HepG2 (cell line): ENCODE measurements at places on chromosomes 4 and X. TPM values are rescaled to one million over a fixed set of nuclear protein-coding genes. Genes with fewer than 3 reads are reported as not detected.

Gene GPR50
- not detected in 2 replicates for polyA plus RNA-seq

Gene GLOD5
- polyA plus RNA-seq = 1.3 and 1.5 TPM in 2 replicates

Gene ADH1B
- 0.05 TPM in 1 of 2 replicates, not detected in the other for polyA plus RNA-seq

Gene RHOXF2B
- polyA plus RNA-seq = not detected in 2 replicates

Gene TSPYL2
- polyA plus RNA-seq = 13.8 and 15.5 TPM in 2 replicates

Gene PSAPL1
- 0.16 and 0.20 TPM in 2 replicates for polyA plus RNA-seq

DNA sequence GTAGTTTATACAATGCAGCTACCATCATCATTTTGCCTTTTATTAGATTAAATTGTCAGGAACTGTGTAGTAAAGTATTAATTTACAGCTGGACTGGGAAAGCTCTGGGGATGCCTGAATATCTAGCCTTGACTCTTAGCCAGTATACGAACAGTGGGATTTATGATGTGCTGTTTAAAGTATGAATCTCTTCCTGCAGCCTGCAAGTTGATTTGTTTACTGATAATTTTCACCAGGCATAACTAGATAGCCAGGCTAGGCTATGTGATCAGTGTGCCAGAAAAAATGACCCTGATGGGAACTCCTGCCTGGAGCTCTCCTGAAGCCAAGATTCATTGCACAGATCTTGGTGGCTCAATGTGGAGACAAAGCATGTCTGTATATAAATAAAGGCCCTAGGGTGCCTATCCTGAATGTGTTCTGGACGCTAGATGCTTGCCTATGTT lies 119.2 kb downstream of the SCLT1 start:
- no peak overlapping the region for H3K27ac ChIP-seq
- H3K4me3 ChIP-seq = no peak overlapping the region
- H3K4me1 ChIP-seq = no peaks in the 10 kb centered on the region

DNA sequence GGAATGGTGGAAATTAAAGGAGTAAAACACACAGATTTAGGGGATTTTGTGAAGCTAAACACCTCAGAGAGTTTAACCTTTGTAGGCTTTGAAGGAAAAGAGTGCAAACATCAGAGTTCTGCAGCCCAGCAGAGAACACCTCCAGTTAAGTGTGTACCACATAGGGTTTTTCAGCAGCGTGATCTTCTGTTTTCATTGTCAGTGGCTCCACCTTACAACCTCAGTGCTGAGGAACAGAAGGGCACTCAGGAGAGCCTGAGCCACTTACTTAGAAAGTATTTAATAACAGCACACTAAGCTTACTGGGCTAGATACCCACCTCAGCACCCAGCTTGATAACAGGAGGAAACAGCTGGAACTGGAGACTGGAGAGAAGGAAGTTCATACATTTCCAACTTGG lies 2.0 kb upstream of the FBXW7 start:
- no peaks in the 10 kb centered on the region for H3K27me3 ChIP-seq
- peaks cover 31% of the 10 kb centered on the region for H3K4me1 ChIP-seq
- H3K27ac ChIP-seq = no peak overlapping the region
- DNase-seq = no peak

DNA sequence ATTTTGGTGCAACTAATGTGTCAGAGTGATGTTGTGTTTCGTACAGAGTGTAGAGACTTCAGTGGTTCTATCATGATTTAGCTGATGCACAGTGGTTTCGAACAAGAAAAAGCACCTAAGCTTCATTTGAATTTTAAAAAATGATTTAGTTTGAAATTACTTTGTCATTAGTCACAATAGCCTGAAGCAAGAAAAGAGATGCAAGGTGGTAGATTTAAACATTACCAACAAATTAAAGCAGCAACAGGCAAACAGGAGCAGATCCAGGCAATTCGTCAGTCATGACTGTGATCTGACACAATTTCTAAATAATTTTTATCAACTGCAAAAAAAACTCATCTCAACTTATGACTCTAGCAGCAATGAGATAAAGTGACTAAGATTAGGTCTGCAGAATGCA lies 24.6 kb upstream of the COX7B2 start:
- 0 out of 2 replicates have a peak, but pooled peaks cover 9% of the 10 kb centered on the region for H3K4me1 ChIP-seq
- H3K27ac ChIP-seq = no peak overlapping the region
- H3K36me3 ChIP-seq = no peaks in the 10 kb centered on the region
- H3K4me3 ChIP-seq = no peak overlapping the region

DNA sequence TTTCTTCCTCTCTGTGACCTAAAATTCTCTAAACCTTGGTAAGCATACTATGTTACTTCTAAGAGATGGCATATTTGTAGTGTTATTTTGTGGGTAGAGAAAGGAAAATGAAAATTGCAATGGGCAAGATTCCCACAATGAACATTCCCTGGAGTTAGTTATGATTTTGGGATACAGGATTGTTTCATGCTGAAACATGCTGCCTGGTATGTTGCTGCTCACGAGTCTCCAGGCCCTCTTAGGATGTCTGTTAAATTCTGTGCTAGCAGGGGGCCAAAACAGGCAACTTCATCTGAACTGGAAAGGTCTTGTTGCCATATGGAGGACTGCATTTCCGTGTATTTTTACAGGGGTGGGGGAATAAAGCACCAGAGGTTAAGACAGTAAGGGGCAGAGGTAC lies 18.9 kb upstream of the MSMO1 start:
- H3K36me3 ChIP-seq = peaks cover 9% of the 10 kb centered on the region; the same call in 1 of the 3 replicates
- no peak overlapping the region for H3K27ac ChIP-seq
- peaks cover 8% of the 10 kb centered on the region for H3K4me1 ChIP-seq
- no peak overlapping the region for H3K4me3 ChIP-seq
- no peaks in the 10 kb centered on the region for H3K27me3 ChIP-seq
- DNase-seq = no peak

DNA sequence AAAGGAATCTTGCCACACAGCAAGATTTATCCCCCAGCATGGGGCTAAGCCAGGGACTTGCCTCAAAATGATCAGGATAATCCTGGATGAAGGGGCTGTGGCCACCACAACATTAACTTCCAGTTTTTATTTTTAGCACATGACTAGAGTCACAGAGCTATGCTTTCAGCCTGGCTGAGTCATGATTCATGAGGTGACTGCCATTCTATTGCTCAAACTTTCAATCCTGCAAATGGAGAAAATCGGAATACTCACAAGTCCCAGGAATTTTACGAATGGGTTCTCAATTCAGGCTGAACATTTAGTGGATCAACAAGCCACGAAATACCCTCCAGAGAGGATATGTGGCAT lies 70.7 kb upstream of the HPGD start:
- no peak for DNase-seq
- H3K4me3 ChIP-seq = no peak overlapping the region
- H3K27ac ChIP-seq = no peak overlapping the region
- no peaks in the 10 kb centered on the region for H3K4me1 ChIP-seq
- H3K27me3 ChIP-seq = no peaks in the 10 kb centered on the region

- no peak overlapping the region for H3K27ac ChIP-seq
- H3K4me3 ChIP-seq = no peak overlapping the region
- no peaks in the 10 kb centered on the region for H3K27me3 ChIP-seq
- peaks cover 1% of the 10 kb centered on the region for H3K36me3 ChIP-seq
- no peaks in the 10 kb centered on the region for H3K4me1 ChIP-seq
Observed at GRCh38 chr4:153367092-153367491, 22.6 kb downstream of the MND1 start.

DNA sequence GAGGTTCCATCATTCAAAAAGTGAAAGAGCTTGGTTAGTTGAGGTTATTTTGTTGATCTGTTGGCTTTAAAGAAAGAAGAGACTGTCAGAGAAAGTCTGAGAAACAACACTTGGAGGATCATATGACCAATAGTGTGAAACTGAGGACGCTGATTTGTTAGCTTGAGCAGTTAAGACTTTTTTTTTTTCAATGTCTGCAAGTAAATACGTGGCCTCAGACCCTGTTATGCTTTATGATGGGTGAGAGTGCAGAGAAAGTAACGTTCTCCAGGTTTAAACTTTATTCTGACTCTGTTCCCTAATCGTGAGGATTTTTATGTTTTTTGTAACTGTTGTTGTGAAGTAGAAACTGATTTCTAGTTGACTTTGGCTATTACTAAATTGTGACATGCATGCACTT lies 45.9 kb downstream of the GAB1 start:
- no peak overlapping the region for H3K27ac ChIP-seq
- H3K4me1 ChIP-seq = peaks cover 58% of the 10 kb centered on the region
- H3K4me3 ChIP-seq = no peak overlapping the region
- DNase-seq = no peak
- no peaks in the 10 kb centered on the region for H3K27me3 ChIP-seq

GRCh38 chr4:153764601-153765368 lies 5.0 kb upstream of the RNF175 start:
- peaks cover 4% of the 10 kb centered on the region; the same call in 1 of the 3 replicates for H3K27me3 ChIP-seq
- H3K4me3 ChIP-seq = no peak overlapping the region
- DNase-seq = no peak
- no peak overlapping the region for H3K27ac ChIP-seq

GRCh38 chr4:4969298-4969697 lies 50.0 kb downstream of the CYTL1 start:
- H3K4me1 ChIP-seq = no peaks in the 10 kb centered on the region
- no peak overlapping the region for H3K27ac ChIP-seq
- H3K27me3 ChIP-seq = peaks cover 1% of the 10 kb centered on the region; the same call in 1 of the 2 replicates
- H3K36me3 ChIP-seq = no peaks in the 10 kb centered on the region
- no peak for DNase-seq
- no peak overlapping the region for H3K4me3 ChIP-seq

- H3K36me3 ChIP-seq = no peaks in the 10 kb centered on the region
- no peak overlapping the region for H3K27ac ChIP-seq
- H3K27me3 ChIP-seq = no peaks in the 10 kb centered on the region; the same call in 1 of the 2 replicates
- no peak overlapping the region; the same call in 1 of the 2 replicates for H3K4me3 ChIP-seq
- no peak for DNase-seq
Observed at GRCh38 chr4:154417373-154417673, 74.3 kb downstream of the DCHS2 start.

DNA sequence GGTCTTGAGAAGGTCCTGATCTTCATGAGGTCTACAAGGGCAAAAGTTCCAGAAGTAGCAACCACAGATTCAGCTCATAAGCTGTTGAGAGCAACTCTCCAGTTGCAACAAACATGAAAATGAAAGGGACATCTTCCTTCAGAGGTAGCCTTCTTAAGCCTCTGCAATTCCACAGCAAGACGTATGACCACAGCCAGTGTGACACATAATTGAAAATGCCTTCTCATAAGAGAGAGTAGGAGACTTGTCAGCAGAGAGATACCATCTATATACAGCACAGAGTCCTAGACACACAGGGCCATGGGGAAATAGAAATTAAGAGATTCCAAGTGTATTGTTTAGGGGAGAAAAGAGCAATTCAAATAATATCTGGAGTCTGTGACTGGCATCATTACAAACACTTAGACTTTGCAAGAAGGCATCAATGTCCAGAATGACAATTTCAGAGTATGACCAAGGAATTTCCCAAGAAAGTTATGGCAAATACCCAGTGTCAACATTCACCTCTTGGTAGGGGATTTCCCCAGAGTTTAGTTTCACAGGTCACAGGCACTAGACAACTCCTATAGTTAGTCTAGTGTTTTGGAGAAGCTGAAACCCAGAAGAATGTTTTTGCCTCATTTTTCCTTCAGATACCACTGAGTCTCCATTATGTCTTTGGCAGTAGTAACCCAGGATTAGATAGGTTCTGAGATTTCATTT lies 340.3 kb downstream of the ZNF674 start:
- H3K4me3 ChIP-seq = no peak overlapping the region
- H3K4me1 ChIP-seq = no peaks in the 10 kb centered on the region
- no peaks in the 10 kb centered on the region for H3K27me3 ChIP-seq
- DNase-seq = no peak
- no peaks in the 10 kb centered on the region for H3K36me3 ChIP-seq
- H3K27ac ChIP-seq = no peak overlapping the region

DNA sequence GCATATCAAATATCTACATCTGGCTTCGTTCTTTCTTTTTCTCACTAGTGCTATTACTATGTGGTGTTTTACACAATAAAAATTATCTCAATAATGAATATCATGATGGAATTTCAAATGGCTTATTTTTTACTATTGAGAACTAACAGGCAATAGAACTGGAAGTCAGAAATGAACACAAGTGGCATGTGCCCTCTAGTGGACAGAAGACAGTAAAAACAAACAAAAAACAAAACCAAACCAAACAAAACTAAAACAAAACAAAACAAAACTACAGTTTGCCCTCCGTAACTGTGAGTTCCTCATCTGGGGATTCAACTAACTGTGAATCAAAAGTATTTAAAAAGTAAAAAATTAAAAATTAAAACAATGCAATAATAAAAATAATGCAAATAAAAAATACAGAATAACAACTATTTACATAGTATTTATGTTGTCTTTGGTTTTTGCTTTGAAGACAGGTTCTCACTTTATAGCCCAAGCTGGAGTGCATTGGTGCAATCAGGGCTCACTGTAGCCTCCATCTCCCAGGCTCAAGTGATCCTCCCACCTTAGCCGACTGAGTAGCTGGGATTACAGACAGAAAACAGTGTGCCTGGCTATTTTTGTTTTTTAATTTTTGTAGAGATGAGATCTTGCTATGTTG lies 195.6 kb upstream of the TACR3 start:
- H3K27ac ChIP-seq = no peak overlapping the region
- H3K36me3 ChIP-seq = no peaks in the 10 kb centered on the region
- peak; percentile 15 for DNase-seq
- no peaks in the 10 kb centered on the region for H3K27me3 ChIP-seq

- H3K4me1 ChIP-seq = no peaks in the 10 kb centered on the region
- H3K27me3 ChIP-seq = no peaks in the 10 kb centered on the region
- H3K4me3 ChIP-seq = no peak overlapping the region
Observed at GRCh38 chr4:159677521-159677920, 574.6 kb downstream of the RAPGEF2 start.

GRCh38 chr4:16120720-16121119 lies 36.9 kb upstream of the PROM1 start:
- H3K36me3 ChIP-seq = no peaks in the 10 kb centered on the region
- no peak for DNase-seq
- H3K4me3 ChIP-seq = peak overlapping the region; percentile 10; the same call in 1 of the 2 replicates
- peaks cover 60% of the 10 kb centered on the region for H3K4me1 ChIP-seq

DNA sequence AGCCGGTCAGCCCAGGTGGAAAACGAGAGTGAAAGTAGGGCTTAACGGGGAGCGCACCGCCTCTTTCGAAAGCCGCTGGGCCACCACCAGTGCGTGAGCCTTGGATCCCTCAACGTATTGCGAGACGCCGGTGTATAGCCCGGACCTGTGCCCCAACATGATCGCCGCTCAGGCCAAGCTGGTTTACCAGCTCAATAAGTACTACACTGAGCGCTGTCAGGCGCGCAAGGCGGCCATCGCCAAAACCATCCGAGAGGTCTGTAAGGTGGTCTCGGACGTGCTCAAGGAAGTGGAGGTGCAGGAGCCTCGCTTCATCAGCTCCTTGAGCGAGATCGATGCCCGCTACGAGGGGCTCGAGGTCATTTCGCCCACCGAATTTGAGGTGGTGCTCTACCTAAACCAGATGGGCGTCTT lies 929 bp downstream of the MAB21L2 start:
- H3K4me1 ChIP-seq = no peaks in the 10 kb centered on the region
- no peaks in the 10 kb centered on the region for H3K27me3 ChIP-seq
- no peak overlapping the region for H3K4me3 ChIP-seq
- no peak overlapping the region for H3K27ac ChIP-seq
- peaks cover 5% of the 10 kb centered on the region; the same call in 1 of the 2 replicates for H3K36me3 ChIP-seq
- no peak for DNase-seq
